ENCODE measurements at places on chromosomes 6 and 20. TPM values are rescaled to one million over a fixed set of nuclear protein-coding genes. Genes with fewer than 3 reads are reported as not detected.
A peak's percentile ranks its signal among the peaks of the same experiment; 100 is the strongest.

SRMS gene
- not detected for total RNA-seq

- DNase-seq = no peak
These were observed 11.8 kb downstream of the PSMF1 start for GRCh38 chr20:1130058-1130694.

BTN1A1 gene
- total RNA-seq = not detected

DNA sequence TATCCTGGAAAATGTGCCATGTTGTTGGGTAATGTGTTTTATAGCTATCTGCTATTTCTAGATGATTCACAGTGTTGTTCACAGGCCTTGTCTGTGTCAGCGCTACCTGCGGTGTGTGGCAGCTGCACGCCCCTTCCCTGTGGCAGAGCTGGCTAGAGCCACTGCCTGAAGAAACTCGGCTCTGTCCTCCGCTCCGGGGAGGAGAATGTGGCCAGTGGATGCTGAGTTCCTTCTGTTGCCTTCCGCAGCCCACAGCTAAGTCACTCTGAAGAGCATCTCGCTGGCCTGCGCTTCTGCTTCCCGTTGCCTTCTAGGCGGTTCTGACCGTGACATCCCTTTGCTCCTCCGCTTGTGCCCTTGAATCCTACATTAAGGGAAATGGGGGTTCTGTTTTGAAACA lies 135.1 kb downstream of the PLG start:
- DNase-seq = no peak

DNA sequence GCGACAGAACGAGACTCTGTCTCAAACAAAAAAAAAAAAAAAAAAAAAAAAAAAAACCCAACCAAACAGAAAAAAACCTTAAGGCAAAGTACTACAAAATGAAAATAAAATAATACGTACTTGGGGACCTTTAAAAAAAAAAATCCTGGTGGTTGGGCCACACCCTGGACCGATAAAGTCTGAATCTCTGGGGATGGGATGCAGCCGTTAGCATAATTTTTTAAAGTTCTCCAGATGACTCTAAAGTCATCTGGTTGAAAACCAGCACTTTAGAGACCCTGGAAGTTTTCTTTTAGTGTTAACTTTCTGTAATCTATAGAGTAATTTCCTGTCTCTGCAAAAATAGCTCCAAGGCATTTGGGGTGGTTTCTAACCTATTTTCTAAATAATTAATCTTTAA lies 142.9 kb upstream of the SALL4 start:
- DNase-seq = no peak

COL9A1 gene
- 3.3 TPM for total RNA-seq

DNA sequence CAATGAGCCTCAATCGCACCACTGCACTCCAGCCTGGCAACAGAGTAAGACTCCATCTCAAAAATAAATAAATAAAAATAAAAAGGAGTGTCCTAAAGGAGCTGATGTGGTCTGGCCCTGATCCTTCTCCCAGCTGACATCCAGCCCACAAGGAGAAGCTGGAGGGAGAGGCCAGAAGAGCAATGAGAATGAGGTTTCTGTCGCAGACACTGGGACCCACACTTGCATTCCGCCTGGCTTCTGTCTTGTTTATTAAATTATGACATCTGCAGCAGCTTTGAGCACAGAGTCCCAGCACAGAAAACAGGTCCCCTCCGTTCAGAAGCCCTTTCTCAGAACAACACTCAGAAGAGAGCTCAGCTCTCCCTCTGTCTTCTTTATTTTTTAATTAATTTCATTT lies 10.3 kb upstream of the E2F1 start:
- no peak for DNase-seq

- no peak for DNase-seq
These were observed 56.8 kb downstream of the PREP start for GRCh38 chr6:105346052-105346451.

DNA sequence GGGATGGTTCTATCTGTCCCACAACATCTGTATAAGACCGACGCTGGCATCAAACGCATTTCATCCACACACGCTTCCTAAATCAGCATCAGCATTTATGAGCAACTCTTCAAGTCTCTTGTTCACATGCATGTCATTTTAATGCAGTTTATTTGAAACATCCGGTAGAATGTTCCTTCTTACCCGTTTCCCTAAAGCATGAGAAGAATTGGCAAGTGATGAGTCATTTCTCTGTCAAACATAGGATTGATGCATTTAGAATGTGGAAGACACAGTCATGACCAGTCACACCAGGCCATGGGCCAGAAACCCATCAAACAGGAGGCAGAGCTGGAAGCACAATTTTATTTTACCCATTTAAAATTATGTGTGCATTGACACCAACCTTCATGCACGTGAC lies 122.8 kb downstream of the UST start:
- DNase-seq = no peak

GRCh38 chr6:147234685-147235084 lies 30.5 kb downstream of the STXBP5 start:
- DNase-seq = no peak

BMP6 gene
- 4.9 TPM for total RNA-seq

TSPO2 gene
- total RNA-seq = 0.82 TPM

DNA sequence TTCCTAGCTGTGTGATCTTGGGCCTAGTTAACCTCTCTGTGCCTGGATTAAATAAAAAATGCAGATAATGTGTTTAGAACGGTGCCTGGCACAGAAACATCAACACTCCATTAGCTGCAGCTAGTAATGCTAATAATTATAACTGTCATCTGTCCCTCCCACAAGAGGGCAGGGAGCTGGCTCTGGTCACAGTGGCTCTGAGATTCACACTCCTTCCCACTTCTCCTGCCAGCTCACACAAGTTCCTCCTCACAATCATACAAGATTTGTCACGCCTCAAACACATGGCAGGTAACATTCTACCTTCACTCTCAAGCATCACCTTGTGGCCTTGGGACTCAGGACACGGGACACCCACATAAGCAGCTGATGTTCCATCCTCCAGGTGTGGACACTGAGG lies 2.4 kb downstream of the ADA start:
- no peak for DNase-seq

BTBD9 gene
- 28.1 TPM for total RNA-seq

GRCh38 chr6:127103482-127103881 lies 15.0 kb upstream of the RSPO3 start:
- no peak for DNase-seq

DNA sequence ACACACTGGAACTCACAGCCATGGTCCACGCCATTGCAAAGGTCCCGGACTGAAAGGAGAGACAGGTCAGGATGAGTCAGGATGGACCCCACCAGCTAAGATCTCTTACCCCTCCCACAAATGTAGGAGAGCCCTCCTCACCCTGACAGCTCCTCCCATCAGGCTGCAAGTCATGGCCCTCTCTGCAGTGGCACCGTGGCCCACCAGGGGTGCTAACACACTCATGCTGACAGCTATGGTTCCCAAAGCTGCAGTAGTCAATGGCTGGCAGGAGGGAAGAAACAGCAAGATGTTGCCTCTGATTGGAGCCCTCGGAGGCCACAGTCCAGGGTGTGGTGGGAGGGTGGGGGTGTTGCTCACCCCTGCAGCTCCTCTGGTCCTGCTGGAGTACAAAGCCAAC lies 5.7 kb upstream of the RBPJL start:
- no peak for DNase-seq

GRCh38 chr6:136611746-136612145 lies 61.5 kb upstream of the MAP7 start:
- DNase-seq = no peak

LHFPL5 gene
- total RNA-seq = 0.82 TPM

DNA sequence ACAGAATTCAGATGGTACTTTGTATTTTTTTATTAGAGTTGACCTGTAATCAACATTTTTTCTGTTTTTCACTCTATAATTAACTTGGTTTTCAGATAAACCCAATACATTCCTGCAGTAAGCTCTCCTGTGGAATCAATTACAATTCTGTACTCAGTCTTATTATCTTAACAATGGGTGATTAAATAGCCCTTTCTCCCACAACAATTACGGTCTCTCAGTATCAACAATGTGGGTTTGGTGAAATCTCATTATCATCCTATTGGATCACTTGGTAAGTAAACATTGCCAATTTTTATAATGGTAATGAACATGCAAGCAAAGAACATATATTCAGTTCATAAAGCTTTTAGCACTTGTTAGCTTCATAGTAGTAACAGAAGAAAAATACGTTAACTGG lies 438.9 kb upstream of the EPHA7 start:
- no peak for DNase-seq

- no peak for DNase-seq
These were observed 176.3 kb downstream of the JARID2 start for GRCh38 chr6:15421945-15422733.

DNA sequence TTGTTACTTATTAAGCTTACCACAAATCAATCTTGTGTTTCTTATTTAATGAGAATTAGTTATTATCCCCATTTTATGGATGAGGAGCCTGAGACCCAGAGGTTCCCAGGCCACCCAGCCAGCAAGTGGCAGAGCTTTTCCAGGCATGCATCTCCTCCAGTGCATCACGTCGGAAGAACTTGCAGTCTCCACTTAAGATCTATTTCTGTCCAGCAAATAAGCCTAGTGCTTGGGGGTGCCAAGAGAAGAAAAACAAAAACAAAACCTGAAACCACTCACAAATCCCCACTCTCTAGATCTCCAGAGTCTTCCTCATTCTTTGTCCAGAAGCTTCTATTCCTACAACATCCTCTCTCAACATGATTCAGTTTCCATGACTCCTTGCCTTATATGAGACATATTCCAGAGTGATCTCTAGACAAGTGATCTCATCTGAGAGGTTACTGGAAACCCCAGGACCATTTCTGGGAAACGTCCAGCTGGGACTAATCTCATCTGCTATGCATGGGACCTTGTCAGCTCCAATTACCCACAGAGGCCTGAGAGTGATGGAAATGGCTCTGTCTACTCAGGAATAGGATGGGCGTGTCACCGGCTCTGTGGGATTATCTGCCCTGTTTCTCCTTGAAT lies 4.1 kb downstream of the GUCA1B start:
- no peak for DNase-seq

- DNase-seq = no peak
These were observed 529 bp downstream of the UBE2C start for GRCh38 chr20:45813006-45813340.

MEI4 gene
- total RNA-seq = 0.82 TPM

- peak; percentile 39 for DNase-seq
These were observed 60.2 kb downstream of the CHMP4B start for GRCh38 chr20:33871362-33871761.

DNA sequence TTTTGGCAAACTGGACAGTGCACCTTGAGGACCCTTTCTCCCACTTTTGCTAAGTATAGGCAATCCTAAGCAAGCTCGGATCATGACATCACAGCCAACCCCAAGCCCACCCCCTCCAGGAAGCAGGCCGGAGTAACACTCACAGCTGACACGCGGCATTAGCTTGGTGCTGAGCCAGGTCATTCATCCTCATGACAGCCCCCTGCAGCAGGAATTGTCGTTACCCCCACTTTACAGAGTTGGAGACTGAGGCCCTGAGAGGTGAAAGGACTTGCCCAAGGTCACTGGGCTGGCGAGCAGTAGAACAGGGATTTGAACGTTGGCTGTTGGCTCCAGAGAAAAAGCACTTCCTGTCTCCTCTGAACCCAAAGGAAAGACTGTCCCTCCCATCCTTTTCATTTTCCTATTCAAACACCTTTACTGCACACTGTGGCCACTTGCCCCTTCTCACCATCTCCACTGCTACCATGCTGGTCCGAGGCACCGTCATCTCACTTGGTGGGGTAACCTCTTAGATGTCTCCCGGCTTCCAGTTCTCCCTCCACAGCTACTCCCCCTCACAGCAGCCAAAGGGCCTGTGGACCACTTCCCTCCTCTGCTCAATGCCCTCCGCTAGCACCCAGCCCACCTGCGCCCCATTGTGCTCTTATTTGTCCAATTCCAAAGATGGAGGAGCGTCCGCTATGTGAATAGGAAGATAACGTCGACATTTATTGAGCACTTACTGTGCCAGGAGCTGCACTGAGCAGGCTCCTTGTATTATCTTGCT lies 84.7 kb downstream of the PREX1 start:
- no peak for DNase-seq

GRCh38 chr6:44297063-44298038 lies 15.8 kb downstream of the AARS2 start:
- DNase-seq = peak; percentile 59

- DNase-seq = peak; percentile 64
These were observed 296.5 kb downstream of the THBS2 start for GRCh38 chr6:168956884-168957730.

SLCO4A1 gene
- 1.6 TPM for total RNA-seq

CCDC28A gene
- total RNA-seq = 8.6 TPM
